ENCODE measurements at places on chromosomes 5 and 9. TPM values are rescaled to one million over a fixed set of nuclear protein-coding genes. Genes with fewer than 3 reads are reported as not detected.

AK8 gene
- 0.43 TPM for total RNA-seq

EFNA5 gene
- total RNA-seq, result 3.0 TPM

DCANP1 gene
- total RNA-seq, result not detected

IER5L gene
- total RNA-seq, result 53.3 TPM

TNFAIP8 gene
- total RNA-seq, result 18.0 TPM

C9 gene
- total RNA-seq, result not detected

IFNA21 gene
- not detected for total RNA-seq

ISL1 gene
- total RNA-seq, result not detected

FOXD4L5 gene
- not detected for total RNA-seq

LCN1 gene
- total RNA-seq, result 0.47 TPM

FCN1 gene
- total RNA-seq, result not detected

FBP1 gene
- total RNA-seq, result not detected

CPLANE1 gene
- 24.6 TPM for total RNA-seq

IRX2 gene
- not detected for total RNA-seq

Data from A172 (cell line).